Activated naive CD4-positive, alpha-beta T cell treated with anti-CD3 and anti-CD28 coated beads for 36 hours (primary cell): ENCODE measurements at places on chromosomes 16 and 17.

- no peak for DNase-seq
These were observed 314.2 kb downstream of the FOXL1 start for GRCh38 chr16:86892509-86892908.

DNA sequence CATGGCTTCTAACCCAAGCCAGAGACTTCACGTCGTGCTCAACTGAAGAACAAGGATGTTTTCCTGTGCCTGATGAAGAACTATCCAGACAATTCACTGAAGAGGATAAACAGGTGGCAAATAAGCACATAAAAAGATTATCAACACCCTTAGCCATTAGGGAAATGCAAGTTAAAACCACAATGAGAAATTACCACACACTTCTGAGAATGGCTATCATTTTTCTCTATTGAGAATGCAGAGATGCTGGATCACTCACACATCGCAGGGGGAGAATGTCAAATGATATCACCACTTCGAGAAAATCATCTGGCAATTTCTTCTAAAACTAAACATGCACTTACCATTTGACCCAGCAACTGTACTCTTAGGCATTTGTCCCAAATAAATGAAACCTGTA is 162.8 kb downstream of the IRX3 start:
- no peak for DNase-seq

DNA sequence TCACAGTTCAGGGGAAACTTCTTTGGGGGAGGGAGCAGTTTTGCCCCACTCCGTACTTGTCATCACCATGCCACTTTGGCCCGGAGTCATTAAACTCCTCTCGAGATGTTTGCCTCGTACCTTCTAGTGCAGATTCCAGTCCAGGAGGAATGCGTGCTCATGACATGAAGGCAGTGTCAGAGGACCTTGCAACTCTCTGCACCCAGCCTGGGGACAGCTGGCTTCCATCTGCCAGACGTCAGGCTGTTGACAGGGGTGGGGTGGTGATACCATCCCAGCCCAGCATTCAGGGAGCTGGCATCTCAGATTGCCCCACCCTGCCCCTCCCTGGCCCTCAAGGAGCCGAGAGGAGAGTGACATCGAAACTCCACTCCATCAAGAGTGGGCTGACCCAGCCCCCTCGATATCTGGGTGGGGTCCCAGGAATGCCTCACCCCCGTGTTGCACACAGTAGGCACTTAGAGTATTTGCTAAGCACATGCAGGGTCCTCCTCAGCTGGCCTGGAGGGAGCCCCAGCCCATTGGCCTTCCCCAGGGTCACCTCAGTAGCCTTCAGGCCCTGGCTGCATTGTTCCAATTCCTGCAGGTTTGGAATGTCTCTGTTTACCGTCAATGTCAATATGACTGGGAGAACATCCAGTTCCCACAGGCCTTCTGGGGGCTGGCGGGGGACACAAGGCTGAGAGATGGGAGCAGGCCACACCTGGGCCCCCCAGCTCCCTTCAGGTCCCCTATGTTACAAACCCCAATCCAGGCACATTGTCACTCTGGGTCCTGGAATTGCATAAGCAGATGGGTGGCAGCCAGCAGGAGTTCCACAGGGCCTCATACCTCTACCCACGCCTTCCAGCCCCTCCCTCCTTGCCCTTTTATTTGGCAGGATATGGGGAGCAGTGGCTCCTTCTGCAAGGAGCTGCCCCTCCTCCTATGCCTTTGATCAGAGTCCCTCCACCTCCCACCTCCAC is 21.3 kb upstream of the EMP2 start:
- DNase-seq = no peak

- DNase-seq = no peak
These were observed 25.1 kb downstream of the CACNG4 start for GRCh38 chr17:66989579-66989978.

- DNase-seq = peak; percentile 9
These were observed 12.1 kb upstream of the USP10 start for GRCh38 chr16:84687715-84688114.

DNA sequence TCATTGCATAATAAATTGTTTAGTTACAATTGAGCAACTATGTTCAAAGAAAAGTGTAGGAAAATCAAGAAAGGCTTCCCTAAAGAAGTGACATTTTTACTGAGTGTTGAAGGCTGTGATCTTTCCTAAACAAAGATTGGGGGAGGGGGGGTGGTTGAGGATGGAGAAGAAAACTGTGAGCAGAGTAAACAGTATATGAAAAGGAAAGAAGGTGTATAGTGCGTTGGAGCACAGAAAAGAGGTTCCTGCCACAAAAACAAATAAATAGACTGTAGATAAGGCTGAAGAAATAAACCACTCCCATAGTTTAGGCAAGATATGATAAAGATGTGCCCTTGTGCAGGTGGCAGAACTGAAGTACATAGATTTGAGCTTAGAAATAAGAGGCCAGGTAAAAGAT is 8.5 kb downstream of the ABCA10 start:
- DNase-seq = no peak

DNA sequence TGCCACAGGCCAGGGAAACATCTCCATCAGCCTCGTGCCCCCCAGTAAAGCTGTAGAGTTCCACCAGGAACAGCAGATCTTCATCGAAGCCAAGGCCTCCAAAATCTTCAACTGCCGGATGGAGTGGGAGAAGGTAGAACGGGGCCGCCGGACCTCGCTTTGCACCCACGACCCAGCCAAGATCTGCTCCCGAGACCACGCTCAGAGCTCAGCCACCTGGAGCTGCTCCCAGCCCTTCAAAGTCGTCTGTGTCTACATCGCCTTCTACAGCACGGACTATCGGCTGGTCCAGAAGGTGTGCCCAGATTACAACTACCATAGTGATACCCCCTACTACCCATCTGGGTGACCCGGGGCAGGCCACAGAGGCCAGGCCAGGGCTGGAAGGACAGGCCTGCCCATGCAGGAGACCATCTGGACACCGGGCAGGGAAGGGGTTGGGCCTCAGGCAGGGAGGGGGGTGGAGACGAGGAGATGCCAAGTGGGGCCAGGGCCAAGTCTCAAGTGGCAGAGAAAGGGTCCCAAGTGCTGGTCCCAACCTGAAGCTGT is 3.4 kb downstream of the NXPH3 start:
- no peak for DNase-seq

DNA sequence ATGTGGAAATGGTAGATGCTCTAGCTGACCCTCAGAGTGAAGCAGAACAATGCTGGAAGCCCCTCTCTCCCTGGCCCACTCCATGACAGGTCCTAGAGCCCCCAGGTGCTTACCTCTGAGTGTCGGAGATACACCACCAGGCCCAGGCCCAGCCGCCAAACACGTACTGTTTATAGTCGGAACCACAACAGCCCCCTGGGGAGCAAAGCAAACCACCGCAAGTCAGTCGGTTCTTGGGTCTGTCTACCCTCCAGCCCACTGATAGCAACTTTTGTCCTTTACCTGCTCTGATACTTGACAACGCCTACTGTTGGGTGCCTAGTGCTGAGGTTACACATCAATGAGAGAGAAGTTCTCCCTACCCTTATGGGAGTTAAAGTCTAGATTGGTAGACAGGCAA is 8.7 kb downstream of the FLOT2 start:
- DNase-seq = no peak

DNA sequence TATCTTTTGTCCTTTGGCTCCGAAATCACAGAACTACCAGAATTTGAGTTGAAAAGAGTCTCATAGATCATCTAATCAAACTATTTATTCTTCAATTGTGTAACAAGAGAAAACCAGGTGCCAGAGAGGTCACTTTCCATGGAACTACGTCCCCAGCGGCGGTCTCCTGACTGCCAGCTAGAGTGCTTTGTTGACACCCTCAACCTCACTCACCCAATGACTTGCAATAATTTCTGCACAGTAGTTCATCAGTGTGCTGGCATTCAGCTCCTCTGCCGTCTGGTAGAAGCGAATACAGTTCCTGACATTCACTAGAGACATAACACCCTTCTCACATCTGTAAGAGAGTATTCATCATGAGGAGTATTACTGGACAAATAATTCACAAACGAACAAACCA is 54.2 kb downstream of the ANKFY1 start:
- no peak for DNase-seq

- DNase-seq = no peak
These were observed 34.1 kb upstream of the SLC38A10 start for GRCh38 chr17:81328978-81329926.

DNA sequence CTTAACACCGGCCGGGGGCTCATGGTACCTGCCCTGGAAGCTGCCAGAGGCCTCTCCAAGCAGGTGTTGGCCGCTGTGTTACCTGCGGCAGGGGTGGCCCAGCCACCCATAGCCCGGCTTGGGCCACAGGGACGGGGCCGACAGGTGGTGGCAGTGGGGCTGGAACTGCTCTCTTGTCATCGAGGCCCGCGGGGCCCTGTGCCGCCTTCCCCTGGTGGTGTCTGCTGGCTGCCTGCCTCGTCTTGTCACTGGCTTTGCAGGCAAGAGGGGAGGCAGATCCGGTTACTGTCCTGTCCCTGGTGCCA is 27.1 kb downstream of the GSE1 start:
- DNase-seq = no peak

DNA sequence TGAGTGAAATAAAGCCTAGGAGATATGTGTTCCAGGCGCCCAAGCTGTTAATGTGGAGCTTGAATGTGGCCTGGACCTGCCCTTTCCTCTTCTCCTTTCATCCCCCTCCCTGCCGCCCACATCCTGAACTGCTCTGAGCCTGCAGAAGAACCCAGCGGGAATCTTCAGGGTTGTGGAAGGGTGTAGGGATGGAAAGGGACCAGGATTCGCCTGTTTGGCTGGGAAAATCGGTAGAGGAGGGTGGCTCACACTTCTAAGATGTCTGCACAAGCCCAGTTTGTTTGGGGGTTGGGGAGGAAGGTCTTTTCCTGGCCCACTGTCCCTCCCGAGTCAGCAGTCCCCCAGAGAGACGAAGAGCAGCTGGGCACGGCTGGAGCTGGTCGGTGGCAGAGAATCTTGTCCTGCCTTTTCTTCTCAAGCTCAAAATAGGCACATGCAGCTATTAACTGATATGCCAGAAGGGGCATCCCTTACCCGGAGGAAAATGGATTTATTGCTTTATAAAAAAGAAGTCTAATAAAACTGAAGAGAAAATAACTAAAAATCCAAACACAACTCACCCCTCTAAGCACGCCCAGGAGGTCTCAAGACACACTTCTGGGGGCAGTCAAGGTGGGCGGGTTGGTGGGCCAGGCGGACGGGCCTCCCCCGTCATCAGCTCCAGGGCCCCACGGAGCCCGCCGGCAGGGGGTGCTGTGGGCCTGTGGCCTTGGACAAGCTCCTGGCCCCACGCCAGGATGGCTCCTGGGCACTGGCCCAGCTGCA is 11.5 kb upstream of the PITPNA start:
- DNase-seq = peak; percentile 69

DNA sequence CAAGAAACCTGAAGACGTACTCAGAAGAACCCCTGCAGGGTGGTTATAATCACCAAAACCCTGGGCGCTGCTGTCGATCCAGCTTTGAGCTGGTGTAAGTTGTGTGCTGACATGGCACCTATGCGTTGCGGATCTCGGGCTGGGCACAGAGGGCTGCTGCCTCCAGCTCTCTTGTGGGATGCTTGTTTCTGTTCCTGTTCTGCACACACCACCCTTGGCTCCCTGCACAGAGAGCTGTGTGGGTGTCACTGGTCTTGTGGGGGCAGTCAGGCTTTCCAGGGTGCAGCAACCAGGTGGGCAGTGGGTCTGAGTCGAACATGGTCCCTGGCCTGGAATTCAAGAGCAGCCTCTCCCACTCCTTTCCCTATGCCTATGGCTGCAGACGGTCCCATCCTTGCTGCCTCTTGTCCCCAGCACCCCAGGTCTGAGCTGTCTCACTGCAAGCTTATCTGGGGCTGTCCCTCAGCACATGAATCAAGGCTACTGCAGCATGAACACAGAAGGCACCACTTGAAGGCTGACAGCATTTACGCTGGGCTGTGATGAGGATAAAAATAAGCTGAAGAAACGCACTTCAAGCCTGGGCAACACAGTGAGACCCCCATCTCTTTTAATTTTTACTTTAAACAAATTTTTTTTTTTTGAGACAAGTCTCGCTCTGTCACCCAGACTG is 20.1 kb downstream of the ZNF276 start:
- no peak for DNase-seq

DNA sequence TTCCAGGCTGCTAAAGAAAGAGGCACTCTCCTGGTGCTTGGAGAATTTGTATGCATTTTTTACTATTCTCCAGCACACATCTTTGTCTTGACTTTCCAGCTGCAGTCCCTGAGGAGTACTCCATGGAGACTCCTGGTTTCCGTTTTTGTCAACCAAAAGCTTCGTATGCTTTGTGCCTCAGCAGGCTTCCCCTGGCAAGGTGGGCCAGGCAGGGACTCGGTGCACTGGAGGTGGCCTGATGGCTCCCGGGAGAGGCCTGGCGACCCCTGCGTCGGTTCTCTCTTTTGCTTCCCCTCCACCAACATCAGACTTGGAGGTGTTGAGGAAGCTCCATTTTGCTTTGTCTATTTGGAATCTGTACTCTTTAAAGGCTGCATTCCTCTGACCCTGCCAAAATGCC is 23.7 kb downstream of the CDK5R1 start:
- DNase-seq = no peak

- no peak for DNase-seq
These were observed 15.4 kb upstream of the HOXB9 start for GRCh38 chr17:48641541-48642058.

DNA sequence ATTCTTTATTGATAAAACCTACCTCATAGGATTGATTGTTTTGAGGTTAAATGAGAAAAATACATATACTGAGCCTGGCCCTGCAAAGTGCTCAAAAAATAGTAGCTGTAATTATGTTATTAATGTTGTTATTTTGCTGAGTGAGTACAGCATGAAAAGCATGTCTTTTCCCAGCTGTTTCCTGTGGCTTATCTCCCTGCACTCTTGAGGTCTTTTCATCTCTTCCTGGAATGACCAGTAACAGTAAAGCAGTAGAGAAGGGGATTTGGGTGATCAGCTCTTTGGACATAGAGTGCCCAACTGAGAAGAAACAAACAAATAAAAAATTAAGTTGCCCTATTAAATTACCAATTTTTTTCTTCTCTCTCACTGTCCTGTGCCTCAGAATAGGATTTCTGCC is 53.7 kb downstream of the NFAT5 start:
- DNase-seq = no peak

DNA sequence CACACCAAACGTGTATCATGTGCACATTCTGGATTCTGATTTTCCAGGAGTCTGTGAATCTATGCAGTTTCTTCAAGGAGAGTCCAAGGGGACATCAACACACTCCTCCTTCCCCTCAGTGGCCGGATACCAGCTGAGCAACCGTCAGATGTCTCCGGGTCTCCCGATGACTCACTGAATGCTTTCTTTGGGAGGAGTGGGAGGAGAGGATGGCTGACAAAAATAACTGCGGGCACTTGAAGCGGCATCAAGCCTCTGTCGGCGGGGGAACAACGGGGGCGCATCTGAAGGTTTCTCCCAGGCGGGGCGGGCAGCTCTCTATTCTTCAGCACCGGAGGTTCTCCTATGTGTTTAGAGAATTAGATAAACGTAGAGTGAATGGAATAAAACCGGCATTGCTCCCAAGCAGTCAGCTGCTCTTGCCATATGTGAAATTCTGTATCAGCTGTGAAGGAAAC is 24.6 kb upstream of the LRRC75A start:
- DNase-seq = no peak
